Brain pericyte (primary cell): ENCODE measurements at places on chromosomes 5 and 9.

DNA sequence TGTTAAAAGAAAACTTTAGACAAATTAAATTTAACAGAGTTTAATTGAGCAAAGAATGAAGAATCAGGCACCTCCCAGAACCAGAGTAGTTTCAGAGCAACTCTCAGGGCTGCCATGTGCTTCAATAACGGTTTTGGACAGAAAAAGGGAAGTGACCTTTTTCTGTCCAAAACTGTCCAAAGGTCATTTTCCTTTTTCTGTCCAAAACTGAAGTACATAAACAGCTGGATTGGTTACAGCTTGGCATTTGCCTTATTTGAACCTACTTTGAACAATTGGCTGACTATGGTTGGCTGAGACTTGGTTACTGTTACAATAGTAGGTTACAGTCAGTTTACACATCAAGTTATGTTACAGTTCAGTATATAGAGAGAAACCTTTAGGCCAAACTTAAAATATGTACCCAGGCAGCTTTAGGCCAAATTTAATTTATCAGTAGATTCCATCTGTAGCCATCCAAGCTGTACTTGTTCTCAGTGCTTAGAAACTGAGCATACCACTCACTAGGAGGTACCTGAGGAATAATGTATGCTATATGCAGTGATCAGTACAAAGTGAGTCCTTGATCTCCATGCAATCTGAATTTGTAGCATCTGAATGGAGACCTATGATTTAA lies 44.0 kb downstream of the C9orf85 start:
- no peak for DNase-seq

DNA sequence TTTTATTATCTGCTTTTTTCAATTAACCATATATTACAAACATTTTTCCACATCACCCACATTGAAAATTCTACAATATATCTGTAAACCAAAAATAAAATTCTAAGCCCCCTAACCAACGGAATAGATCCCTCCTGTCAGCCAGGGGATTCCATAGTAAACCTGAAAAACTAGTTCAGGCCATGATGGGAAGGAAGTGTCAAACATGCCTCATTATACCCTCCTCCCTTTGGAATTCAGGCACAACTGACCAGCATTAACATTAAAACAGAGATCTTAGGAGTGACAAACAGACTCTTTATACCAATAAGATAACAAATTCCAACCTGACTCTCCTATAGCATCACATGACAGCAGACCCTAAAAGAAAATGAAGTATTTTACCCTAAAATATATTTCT lies 113.7 kb upstream of the DMRT1 start:
- no peak for DNase-seq

- DNase-seq = no peak
Measured at GRCh38 chr5:74935752-74936091, 69.5 kb upstream of the FAM169A start.

- no peak for DNase-seq
Measured at GRCh38 chr5:161414896-161415295, 131.6 kb downstream of the GABRB2 start.

- no peak for DNase-seq
Measured at GRCh38 chr9:114417511-114417910, 29.7 kb upstream of the AKNA start.

DNA sequence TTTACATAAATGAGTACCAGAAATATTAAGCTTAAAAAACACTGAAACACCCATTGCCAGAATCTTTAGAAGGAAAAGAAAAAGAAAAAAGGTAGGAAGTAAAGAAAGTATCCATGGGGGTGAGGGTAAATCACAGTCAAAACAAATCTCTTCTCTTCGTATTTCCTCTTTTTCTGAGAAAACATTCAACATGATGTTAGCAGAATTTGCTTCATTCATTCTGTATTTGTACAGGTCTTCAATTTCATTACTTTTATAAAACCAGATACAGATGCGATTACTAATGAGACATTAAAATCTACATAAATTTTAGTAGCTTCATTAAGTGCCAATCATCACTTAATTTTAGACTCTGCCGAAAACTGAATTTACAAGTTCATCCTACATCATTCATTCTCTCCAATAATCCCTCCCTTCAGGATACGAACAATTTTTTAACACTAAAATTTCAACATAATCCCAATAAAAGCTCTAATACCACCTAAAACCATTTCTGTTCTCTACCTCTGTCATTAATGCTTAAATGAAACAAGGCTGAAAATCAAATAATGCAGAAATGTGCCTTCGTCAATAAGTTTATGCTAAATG lies 7.0 kb downstream of the NR3C1 start:
- no peak for DNase-seq

DNA sequence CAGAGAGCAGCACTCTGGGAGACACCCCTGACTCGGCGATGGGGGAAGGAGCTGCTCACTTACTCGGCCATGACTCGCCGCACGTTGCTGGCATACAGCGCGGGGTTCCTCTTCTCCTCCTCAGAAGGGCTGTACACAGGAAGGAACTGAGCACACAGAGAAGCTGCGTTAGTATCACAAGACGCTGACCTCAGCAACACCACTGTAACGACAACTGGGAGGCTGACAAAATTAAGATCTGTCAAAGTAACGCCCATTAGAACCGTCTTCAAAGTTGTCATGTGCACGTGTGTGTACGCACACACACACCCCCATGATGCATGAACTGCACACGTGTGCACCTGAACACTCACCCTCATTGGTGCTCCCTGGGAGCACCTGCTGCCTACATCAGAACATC lies 32.1 kb upstream of the SLC6A3 start:
- DNase-seq = no peak

DNA sequence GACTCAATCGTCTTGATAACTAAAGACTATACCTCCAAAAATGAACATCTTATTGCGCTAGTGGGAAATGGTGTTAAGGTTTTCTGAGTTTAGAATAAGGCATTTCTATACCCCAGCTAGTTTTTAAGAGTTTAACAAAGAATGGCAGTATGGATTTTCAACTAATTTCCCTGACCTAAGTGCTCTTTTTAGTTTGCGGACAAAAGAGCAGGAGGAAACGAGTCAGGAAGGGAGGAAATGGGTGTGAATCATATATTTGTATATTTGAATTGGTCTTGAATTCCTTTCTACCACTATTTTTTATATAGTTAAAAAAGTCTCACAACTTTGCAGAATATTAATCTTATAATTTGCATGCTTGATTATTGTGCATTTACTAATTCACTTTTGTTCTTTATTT lies 516.3 kb upstream of the ZNF608 start:
- DNase-seq = no peak

DNA sequence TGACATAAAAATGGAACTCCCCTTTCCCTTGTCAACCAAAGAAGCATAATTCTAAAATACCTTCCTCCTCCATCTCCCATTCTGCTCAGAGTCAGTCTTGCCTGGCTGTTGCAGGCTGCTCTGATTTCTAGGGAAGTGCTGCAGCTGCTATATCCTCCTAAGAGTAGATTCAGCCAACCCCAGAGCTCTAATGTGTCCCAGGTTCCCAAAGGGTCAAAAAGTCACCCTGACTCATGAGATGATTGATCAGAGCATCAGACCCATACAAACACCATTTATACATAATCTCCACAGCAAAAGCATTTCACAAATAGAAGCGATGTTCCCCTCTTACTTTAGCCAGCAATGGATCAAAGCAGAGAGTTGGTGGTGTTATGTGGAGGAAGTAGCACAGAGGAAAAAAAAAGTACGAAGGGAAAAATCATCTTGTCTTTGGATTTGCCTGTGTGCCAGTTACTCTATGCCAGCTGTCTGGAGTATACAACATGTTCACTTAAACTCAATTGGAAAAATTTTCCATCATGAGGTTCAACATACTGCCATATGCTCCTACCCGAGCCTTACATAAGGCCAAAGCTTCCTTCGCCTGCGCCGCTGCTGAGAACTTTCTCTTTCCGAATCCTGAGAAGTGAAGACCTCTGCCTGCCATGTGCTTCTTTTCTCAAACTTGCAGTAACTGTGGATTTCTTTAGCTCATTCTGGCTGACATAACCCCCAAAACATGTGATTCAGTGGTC lies 258.0 kb downstream of the TLE4 start:
- DNase-seq = no peak

- DNase-seq = no peak
Measured at GRCh38 chr5:10712574-10713366, 48.3 kb downstream of the DAP start.

GRCh38 chr9:110095161-110095595 lies 112.8 kb downstream of the C9orf152 start:
- peak; percentile 67 for DNase-seq

- no peak for DNase-seq
Measured at GRCh38 chr5:134142806-134143205, 28.3 kb downstream of the TCF7 start.

DNA sequence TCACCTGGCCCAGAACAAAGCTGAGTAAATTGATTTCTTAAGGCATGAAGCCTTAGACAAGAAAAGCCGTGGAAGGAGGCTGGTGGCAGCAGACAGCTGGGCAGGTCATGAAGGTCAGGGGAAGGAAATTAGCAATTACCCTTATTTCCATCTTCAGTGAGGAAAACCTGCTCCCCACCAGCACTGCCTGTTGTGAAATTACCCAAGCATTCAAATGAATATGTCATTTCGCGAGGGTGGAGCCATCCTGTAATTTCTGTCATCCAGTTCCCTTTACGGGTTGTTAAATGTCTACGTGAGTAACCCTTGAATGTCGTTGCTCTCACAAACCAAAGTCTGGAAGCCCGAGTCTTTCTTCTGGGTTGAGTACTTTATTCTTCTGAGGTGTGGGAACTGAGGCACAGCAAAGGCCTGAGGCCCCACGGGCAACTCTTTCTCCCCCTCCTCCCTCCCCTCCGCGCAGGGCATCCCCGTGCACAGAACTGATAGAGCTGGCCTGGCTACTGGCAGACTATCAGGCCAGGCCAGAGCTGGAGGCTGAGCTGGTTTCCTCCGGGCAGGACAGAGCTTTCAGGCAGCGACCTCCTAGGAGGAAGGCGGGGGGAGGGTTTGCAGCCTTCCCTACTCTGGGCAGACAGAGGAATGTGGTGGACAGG lies 22.0 kb upstream of the AK3 start:
- no peak for DNase-seq

GRCh38 chr9:7137040-7137439 lies 379.3 kb downstream of the KDM4C start:
- DNase-seq = no peak

DNA sequence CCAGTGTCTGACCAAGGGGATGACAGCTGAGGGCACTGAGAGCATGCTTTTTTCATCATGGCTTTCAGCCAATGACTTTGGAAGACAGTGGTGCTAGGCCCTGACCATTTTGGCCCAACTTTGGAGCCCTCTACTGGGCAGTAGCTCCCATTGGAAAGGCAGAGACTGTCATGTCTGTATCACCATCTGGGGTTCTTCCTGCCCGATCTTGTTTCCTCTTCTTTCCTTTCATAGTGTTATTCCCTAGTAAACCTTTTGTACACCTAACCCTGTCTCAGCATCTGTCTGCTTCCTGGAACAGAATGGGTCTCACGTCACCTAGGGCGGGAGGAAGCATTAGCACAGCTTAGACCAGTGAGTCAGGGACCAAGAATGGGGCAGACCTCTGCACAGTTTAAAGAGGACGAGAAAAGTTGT lies 97.4 kb upstream of the MAST4 start:
- DNase-seq = no peak

- no peak for DNase-seq
Measured at GRCh38 chr9:20442461-20443319, 179.6 kb downstream of the MLLT3 start.

DNA sequence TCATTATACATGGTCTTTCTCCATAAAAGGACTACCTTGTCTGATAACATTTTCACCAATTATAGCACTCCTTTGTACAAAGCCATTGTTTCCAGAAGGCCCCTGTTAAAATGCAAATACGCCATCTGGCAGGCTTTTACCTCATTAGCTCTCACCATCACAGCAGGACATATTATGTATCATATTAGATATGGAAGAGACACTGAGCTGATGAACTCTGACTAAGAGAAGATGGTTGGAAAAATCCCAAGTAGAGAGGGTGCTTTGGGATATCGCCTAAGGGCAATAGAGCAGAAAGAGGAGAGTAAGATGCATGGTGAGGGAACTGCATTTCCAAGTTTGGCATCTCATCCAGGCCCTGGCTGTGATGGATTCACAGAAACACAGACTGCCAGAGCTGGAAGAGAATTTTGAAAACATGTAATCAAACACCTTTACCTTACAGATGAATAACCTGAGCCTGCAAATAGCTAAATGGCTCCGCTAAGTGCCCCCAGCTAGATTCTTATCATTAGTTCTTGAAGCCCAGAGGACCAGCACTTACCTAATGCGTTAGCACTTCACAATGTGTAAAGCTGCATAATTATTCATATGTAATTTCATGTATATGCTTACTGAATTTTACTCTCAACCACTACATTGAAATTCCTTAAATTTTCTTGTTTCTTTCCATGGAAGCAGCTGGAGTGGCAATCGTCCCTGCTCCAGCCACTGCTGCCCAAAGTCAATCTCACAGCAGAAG lies 393.6 kb upstream of the IZUMO3 start:
- DNase-seq = no peak

GRCh38 chr5:168747987-168748777 lies 169.0 kb upstream of the PANK3 start:
- no peak for DNase-seq

GRCh38 chr9:132001567-132001966 lies 78.1 kb downstream of the MED27 start:
- no peak for DNase-seq

DNA sequence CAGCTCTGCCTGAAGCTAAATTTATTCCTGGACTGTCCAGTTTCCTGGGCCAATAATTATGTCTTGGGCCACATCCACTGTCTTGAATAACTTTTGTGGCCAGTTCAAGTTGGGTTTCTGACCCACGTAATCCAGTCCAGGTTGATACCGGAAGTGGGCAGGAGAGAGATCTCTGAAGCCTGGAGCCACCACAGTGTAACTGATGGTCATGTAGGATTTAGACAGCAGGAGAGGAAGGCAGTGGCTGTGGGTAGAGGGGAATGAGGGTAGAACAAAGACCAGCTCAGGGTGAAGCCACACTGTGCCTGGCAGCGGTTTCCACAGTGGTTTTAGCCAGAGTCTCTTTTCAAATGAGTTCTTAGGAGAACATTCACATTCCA lies 30.2 kb downstream of the SH3PXD2B start:
- no peak for DNase-seq

DNA sequence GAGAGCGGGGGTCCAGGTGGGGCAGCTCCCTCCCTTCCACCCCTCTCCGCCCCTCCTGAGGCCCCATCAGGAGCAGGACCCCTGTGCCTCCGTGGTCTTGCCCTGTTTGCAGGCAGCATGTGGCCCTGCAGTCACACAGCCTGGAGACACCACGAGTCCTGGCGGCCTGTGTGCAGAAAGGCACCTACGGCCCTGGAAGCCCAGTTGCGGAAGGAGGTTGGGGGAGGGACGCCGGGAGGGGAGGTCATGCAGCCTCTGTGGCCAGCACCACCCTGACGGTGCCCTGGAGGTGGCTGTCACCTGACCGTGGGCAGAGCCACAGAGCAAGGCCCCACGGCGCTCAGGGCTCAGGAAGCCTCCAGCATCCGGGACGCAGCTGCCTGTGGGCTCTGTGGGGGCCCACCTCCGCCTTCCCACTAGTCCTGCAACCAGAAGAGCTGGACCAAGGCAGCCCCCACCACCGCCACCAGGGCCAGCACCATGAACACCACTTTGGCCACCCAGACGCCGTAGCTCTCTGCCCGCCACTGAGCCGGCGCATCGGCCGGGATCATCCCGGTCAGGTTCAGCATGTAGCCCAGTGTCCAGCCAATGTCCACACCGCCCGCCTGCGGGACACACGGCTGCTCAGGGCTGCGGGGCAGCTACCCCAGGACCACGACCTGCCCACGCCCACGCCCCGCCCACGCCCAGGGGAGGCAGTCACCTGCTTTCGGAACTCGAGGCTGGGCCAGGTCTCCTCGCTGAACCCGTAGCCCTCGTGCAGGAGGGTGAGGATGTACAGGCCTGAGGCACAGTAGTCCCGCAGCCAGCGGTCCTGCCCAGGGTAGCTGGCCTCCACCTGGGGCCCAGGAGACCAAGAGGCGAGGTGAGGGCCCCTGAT lies 6.4 kb downstream of the ENTPD8 start:
- DNase-seq = no peak
